ENCODE measurements at places on chromosomes 3 and 15.

GRCh38 chr3:142209655-142210054, 15.7 kb downstream of the GK5 start:
- DNase-seq = no peak

GRCh38 chr15:58544756-58545155, 113.0 kb downstream of the LIPC start:
- no peak for DNase-seq

- no peak for DNase-seq
Observed at GRCh38 chr3:158269942-158270341, 160.1 kb downstream of the RSRC1 start.

DNA sequence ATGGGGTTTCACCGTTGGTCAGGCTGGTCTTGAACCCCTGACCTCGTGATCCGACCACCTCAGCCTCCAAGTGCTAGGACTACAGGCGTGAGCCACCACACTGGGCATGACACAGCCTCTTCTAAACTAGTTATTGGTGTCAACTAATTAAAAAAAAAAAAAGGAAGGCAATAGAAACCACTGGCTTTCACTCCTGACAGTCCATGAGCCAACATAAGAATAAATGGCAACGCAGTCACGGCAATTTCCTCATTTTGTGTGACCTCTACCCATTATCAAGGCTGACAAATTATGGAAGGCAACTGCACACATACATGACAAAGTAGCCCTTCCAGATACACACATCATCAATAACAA, 5.9 kb downstream of the ARHGEF3 start:
- DNase-seq = no peak

GRCh38 chr15:70533931-70534742, 229.2 kb downstream of the UACA start:
- no peak for DNase-seq

- no peak for DNase-seq
Observed at GRCh38 chr3:185042312-185043050, 110.4 kb downstream of the C3orf70 start.

DNA sequence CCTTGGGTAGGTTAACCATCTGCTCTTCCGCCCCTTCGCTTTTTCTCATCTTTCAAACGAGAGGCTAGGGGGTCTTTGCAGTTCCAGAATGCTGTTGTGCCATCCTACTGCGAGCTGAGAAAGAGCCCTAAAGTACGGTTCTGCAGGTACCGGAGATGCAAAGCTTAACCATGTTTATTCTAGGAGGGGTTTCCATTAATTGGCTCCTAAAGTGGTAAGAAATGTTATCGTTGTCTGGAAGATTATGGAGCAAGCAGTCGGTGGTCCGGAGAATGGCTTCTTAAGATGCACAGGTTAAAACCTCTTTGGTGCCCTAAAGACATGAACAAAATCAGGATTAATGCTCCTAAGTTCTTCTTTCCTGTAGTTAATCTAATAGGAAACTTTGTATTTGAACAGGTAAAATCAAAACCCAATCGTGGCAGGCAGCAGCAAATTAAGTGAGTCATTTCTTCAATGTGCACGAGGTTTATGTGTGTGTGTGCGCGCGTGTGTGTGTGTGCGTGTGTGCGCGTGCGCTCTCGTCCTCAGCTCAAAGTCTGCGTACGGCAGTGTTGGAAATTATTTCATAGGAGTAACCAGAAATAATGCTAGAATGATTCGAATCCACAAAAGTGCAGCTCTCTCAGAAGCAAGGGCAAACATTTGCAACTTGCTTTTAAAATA, 772 bp downstream of the FAM81A start:
- DNase-seq = no peak

GRCh38 chr3:14228681-14229470, 50.3 kb downstream of the LSM3 start:
- DNase-seq = no peak

DNA sequence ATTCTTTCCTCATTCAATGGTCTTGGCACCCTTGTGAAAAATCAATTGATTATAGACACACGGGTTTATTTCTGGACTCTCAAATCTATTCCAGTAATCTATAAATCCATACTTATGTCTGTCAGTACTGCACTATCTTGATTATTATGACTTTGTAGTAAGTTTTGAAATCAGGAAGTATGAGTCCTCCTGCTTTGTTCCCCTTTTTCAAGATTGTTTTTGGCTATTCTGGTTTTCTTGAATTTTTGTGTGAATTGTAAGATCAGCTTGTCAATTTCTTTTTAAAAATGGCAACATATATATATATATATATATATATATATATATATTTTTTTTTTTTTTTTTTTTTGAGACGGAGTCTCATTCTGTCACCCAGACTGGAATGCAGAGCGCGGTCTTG, 32.3 kb upstream of the CFAP20DC start:
- no peak for DNase-seq

- no peak for DNase-seq
Observed at GRCh38 chr15:87211547-87211946, 1045.0 kb downstream of the NTRK3 start.

- no peak for DNase-seq
Observed at GRCh38 chr3:62992520-62992919, 117.3 kb upstream of the CADPS start.

GRCh38 chr3:37115446-37115845, 58.9 kb downstream of the LRRFIP2 start:
- DNase-seq = no peak

- no peak for DNase-seq
Observed at GRCh38 chr3:48222616-48223513, at the start of gene CAMP. Gene CAMP (plus strand): TSS chr3:48223495. CDS start chr3:48223512, 17 bp downstream.

DNA sequence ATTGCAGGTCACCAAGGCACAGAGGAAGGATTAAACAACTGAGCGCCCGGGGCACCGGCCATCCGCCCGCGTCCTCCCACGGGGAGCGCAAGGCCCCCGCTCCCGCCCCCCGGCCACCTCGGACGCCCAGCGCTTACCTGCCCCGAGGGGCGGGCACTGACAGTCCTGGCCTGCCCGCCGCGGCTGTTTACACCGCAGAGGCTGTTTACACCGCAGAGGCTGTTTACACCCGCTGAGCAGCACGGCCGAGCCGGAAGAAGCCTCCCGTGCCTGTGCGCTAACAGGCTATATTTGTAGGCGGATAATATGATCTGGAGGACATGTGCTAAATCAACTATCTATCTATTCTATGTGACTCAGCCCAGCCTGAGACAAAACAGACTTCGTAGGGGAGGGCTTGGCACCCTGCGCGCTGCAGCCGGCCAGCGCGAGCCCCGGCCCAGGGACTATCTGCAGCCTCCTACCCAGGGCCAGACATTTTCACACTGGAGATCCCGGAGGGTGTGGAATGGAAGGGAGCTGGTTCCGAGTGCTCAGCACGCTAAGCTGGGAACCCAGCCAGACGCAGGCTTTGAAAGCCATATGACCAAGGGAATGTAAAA, at the start of gene LRRC2:
TSS of gene LRRC2 (minus strand) at position 263 of the 602 bp plus-strand sequence. CDS start 14,711 bp downstream, outside the sequence.
- no peak for DNase-seq

GRCh38 chr3:40846451-40846850, 321.7 kb downstream of the ZNF621 start:
- no peak for DNase-seq

DNA sequence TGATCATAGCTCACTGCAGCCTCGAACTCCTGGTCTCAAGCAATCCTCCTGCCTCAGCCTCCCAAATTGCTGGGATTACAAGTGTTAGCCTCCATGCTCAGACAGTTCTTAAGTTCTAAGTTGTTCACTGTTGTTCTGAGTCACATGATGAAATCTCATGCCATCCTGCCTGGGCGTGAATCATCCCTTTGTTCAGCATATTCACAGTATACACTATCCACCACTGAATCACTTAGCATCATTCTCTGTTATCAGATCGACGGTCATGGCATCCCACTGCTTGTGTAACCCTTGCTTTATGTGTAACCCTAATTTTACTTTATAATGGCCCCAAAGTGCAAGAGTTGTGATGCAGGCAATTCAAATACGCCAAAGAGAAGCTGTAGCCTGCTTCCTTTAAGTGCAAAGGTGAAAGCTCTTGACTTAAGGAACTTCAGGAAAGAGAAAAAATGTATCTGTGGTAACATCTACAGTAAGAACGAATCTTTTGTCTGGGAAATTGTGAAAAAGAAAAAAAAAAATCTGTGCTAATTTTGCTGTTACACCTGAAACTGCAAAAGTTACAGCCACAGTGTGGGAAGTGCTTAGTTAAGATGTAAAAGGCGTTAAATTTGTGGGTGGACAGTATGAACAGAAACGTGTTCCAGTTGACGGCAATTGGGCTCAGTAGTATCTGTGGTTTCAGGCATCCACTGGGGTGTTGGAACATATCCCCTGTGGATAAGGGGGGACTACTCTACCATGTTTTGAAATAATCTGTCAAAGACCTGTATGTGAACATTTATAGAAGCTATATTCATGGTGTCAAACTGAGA, 80.6 kb downstream of the PCOLCE2 start:
- DNase-seq = no peak

DNA sequence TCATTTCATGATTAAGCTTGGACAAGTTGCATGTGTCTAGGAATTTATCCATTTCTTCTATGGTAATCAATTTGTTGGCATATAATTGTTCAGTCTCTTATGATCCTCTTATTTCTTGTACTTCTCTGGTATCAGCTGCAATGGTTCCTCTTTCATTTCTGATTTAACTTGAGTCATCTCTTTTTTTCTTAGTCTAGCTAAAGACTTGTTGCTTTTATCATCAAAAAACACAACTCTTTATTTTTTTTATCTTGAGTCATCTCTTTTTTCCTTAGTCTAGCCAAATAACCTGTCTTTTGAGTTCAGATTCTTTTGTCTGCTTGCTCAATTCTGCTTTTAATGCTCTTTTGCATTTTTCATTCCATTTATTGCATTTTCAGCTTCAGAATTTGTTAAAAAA, 37.3 kb downstream of the UBE3A start:
- DNase-seq = no peak

DNA sequence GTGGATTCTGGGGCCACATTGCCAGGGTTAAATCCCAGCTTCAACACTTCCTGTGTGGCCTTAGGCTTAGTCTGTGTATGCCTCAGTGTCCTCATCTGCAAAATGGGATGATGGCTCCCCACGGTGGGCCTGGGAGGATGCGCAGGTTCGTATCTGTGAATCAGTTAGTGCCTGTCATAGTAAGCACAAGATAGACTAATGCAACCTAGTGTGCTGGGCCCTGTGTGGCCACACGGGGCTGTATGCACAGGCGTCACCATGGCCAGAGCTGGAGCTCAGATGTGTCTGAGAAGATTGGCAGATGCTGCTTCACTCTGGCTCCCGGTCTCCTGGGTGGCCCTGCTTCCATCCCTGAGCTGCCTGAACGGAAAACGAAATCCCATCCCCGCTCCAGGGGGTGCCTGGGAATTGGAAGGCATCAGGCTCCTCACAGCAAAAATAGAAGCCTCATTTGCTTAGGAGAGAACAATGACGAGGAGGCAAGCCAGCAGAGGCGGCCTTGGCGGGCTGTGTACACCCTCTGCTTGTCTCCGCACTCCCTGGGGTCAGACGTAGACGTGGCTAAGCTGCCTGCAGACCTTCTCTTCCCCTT, 103.6 kb downstream of the APBA2 start:
- no peak for DNase-seq

DNA sequence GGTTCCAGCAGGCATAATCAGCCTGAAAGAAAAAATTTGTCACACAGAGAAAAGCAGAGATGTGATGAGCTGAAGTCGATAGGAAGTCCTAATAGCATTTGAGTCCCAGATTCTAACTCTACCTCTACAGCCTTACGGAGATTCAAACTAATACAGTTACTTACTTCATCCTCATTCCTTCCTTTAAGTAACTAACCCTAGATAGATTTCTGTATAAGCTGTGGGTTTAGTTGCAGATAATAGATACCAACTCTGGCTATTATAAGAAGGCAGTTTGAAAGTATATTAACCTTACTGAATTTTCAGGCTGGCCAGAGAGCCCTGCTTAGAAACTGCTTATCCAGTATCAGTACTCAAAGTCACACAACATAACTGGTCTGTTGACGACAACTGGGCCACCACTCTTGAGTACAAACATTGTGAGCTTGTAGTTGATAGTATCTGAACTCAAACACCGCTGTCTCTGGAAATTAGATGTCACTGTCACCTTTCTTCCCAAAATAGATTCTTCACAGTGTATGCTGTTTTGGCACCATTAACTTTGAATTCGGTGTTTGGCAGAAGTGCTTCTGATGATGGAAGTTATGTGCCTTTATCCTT, 484.3 kb downstream of the DIPK2A start:
- no peak for DNase-seq

DNA sequence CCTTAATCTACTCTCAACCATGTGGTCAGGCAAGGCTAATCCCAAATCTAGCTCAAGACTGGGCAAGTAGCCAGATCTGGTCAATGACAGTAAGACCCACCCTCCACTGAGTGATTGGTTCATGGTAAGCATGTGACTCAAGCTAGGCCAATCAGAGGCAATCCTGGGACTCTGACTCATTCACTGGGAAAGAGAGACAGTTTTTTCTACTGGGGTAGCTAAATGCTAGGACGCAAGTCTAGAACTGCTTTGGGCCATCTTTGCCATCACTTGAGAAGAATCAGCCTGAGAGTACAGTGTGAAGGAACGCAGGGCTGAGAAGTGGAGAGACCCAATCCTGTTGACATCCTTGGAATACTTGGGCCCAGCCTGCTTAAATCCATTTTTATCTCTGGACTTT, 9.4 kb upstream of the RAD18 start:
- no peak for DNase-seq

DNA sequence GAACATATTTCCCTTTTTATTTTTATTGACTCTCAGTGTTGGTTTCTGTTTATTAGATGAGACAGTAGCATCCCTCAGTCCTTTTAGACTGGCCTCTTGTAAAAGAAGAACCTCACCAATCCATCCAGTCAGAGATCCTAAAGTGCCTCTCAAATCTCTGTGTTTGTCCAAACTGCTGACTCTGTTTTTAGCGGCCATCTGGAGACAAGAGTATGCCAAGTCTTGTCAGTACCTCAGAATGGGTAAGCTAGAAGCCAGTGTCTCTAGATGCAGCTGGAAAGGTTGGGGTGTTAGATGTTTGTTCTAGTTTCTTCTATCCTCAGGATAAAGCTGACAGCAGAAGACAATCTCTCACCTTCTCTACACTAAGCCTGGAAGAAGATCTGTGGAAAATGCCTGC, 537.7 kb upstream of the ZNF385D start:
- DNase-seq = no peak

DNA sequence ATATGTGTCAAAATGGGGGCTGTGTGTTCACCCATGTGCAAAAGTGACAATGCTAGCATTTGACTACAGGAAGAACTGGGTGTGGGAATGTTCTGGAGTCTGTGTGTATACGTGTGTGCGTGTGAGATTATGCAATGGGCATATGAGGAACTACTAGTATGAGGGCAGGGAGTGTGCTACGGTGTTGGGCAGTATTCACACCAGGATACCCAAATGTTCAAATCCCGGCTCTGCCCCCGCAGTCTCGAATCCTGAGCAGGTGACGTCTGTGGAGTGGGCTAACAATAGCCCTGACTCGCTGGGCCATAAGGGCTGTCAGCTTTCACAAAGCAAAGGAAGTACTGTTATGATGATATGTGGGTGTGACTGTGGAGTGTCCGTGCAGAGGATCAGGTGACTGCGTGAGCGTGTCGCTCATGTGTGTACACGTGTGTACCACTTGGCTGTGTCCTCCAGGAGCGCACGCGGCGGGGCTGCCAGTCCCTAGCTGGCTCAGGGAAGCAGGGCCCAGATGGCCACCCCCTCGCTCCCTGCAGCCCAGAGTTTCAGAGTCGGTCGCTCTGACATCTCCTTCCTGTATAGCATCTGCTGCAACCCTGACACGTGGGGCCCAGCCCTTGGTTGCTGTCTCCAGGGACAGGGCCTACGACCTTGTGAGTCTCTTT, 27.2 kb downstream of the IQSEC1 start:
- no peak for DNase-seq

Data from activated T-helper 1 cell treated with Interleukin-2 at 50 U/mL for 16 hours (primary cell).